ENCODE measurements at places on chromosomes 13 and 19.

- DNase-seq: no peak
These were observed 18.3 kb downstream of the ATP4B start for GRCh38 chr13:113639616-113640262.

DNA sequence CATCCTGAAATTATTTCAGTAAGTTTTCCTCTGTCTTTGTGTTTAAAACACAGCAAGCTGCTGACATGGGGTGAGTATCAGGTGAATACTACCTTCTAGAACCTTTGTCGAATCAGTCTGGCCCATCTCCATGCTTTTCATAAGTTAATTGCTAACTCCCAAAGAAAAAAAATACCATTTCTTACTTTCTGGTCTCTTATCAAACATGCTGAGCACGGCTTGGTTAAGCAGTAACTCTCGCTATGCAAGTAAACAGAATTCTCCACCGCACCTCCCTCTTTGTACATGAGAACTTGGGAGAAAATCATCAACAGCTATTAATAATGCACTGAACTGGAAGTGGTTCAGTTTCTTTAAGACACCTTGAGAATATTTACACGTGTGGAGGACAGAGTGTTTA lies 88.6 kb downstream of the FGF9 start:
- DNase-seq: no peak

DNA sequence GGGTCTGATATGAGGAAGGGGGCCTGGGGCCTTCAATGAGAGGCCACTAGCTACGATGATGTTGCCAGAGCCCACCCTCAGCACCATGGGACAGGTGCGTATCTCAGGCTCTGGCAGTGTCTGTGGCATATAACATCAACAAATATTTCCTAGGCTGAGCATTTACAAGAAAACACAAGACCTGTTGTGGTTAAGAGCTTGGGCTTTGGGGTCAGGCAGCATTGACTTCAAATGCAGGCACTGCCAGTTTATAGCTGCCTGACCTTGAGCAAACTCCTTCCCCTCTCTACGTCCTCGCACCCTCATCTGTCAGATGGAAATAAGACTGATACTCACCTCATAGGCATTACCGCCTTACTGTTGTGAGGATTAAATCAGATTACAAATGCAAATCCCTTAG lies 156.0 kb downstream of the KATNAL1 start:
- no peak for DNase-seq

DNA sequence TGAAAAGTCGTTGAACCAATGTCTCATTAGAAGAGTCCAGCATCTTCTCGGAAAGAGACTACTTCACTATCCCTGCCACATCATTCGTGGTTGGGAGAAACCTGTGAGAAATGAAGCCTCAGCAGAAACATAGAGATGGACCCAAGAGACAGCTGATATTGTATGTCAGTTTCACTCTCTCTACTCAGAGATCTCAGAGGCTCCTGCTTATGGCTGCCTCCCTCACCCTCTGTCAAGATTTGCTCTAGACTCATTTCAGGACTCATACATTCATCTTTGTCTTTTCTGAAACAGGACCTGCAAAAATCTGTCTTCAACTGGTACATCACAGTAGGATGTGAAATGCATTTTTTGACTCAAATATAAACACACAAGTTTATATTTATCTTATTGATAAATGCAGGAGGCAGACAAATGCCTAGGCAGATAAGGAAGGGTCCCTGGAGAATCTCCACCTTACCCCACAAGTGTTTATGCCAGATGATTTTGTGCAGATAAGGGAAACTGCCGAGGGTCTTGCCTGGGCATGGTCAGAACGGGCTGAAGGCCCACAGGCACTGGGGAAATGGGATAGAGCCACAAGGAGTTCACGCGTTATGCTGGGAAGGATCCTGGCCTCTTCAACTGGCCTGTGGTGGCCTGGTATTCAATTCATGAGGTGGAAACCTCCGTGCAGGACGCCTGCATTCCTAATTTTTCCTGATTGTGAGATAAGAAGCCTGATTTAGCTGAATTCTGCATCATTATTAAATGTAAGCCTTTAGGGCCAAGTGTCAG lies 1834.0 kb upstream of the PCDH20 start:
- no peak for DNase-seq

GRCh38 chr13:95754069-95754468 lies 77.1 kb downstream of the DNAJC3 start:
- DNase-seq: no peak
